Eye (tissue), 1 donor: ENCODE measurements at places on chromosomes 6 and 20.

GRCh38 chr20:41734506-41734945, 116.3 kb upstream of the CHD6 start:
- DNase-seq = peak; percentile 66

- no peak for DNase-seq
These were observed 11.0 kb downstream of the PTCHD4 start for GRCh38 chr6:48099713-48100587.

GRCh38 chr6:29505808-29506207, 18.1 kb upstream of the MAS1L start:
- no peak for DNase-seq

DNA sequence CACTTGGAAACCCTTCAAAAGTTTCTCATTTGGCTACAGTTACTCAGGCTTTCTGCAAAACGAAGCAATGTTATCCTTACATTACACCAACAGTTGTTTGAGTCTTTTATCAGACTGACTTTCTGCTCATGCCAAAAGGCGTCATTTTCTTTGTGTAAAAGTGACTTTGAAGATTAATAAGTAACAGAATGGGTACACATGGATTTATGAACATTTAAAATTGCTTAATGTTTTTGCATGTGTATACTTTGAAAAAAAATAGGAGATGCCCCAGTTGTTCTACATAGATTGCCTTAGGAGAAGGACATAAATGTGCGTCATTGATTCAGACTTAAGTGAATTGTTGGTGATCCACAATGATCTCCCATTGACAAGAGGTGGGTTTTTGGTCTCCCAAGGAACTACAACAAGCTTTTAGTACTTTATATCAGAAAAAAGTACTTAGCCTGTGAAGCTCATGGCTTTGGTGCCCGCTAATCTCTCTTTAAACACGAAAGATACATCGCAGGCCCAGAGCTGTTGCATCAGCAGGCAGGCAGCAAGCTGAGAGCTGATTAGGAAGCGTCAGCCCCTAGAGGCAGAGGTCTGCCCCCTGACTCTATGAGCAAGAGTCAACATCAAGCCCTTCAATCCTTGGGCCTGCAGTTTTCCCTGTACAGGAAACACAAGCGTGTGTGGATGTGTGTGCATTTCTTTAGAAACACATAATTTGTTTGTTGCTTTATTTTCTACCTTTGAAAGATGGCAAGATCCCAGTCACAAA, 45.9 kb downstream of the SLC22A3 start:
- DNase-seq = no peak
